DMS153 (cell line): ENCODE measurements at places on chromosomes 2 and 18.

GRCh38 chr2:127081826-127082633 lies 24.9 kb downstream of the BIN1 start:
- no peak for DNase-seq

- DNase-seq, result no peak
These were observed 4.9 kb upstream of the GPC1 start for GRCh38 chr2:240430595-240430994.

DNA sequence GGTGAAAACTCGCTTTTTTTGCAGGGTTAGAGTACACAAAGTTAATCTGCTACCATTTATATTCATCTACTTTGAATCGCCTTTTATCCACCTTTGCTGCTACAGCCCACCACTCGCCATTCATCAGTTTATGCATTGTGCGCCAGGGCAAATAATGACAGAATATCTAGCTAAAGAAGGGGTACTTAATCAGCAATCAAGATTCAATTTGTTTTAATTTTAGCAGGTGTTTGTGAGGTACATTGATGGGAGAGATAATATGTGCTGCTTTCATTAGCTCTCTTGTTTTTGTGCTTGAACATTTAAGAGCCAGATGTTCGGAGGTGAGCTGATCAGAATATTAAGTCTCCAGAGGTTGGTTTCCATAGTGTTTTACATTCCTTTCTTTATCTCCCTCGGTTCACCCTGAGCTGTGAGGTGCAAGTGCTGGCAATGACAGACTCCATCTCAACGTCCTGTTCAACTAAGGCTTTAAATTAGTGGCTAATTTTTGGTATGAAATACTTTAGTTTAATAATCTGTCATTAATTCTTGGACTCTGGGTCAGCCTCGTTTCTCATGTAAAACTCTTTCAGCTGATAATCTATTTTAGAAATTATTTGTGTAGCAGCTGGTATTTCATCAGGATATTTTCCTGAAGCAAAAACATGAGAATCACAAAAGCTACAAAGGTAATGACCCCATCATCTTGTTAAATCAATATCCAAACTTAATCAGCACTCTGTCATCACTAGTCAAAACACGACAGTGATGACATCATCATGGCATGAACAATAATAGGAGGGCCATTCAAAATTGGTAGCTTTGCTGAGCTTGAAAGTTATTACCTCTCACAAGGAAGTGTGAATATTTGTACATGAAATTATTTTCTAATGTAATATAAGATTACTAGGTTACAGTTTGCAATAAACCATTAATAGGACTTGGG lies 479.9 kb upstream of the FANCL start:
- no peak for DNase-seq

GRCh38 chr18:76364282-76365259 lies 130.5 kb downstream of the ZNF516 start:
- DNase-seq, result no peak

DNA sequence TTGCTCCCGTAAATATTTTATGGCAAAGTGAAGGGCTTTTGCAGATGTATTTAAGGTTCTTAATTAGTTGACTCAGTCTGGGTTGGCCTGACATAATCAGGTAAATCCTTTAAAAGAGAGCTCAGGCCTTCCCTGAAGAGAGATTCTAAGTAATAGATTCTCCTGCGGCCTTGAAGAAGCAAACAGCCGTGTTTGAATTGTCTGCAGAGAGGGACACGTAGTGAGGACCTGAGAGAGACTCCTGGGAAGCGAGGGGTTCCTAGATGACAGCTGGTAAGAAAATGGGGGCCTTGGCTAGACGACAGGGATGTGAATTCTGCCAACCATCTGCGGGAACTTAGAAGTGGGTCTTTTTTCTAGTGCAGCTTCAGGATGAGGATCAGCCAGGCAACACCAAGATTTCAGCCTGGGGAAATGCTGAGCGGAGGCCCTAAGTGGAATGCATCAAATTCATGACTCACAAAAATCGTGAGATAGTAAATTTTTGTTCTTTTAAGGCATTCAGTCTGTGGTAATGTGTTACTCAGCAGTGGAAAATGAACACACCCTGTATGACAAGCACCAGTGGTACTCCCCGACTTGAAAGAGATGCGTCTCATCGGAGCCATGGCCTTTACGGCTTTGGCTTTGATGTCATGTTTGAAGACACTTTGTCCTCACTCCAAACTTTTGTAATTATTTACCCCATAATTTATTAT lies 62.1 kb upstream of the SMIM21 start:
- DNase-seq, result no peak

DNA sequence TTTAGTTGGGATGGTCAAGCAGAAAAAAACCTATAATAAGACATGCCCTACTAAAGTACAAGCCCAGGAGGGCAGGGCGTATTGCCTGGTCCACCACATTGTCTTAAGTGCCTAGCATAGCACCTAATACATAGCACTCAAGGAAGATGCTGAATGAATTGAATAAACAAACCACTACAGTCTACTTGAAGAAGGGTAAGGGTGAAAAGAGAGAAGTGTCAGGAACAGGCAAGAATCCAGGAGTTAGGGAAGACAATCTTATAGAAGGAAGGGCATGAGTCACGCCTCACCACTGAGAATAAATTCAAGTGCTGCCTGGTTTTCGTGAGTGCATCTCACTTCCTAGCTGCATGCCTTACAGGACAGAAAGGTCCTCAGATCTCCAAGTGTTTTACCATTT lies 13.9 kb downstream of the SLC19A3 start:
- DNase-seq, result no peak

GRCh38 chr18:53749766-53750165 lies 474.7 kb downstream of the MBD2 start:
- no peak for DNase-seq

DNA sequence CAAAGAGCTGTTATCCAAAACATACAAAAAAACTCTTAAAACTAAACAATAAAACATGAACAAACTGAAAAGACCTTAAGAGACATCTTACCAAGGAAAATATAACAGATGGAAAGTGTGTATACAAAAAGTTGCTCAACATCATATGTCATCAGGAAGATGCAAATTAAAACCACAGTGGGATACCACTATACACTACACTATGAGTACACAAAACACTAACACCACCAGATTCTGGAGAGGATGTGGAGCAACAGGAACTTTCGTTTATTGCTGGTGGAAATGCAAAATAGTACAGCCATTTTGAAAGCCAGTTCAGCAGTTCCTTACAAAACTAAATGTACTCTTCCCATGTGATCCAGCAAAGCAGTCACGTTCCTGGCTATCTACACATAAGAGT lies 221.4 kb downstream of the CMPK2 start:
- DNase-seq, result no peak

GRCh38 chr18:5167831-5168230 lies 29.2 kb downstream of the AKAIN1 start:
- no peak for DNase-seq

- peak; percentile 44 for DNase-seq
These were observed 309.9 kb upstream of the RAB12 start for GRCh38 chr18:8299054-8299980.

DNA sequence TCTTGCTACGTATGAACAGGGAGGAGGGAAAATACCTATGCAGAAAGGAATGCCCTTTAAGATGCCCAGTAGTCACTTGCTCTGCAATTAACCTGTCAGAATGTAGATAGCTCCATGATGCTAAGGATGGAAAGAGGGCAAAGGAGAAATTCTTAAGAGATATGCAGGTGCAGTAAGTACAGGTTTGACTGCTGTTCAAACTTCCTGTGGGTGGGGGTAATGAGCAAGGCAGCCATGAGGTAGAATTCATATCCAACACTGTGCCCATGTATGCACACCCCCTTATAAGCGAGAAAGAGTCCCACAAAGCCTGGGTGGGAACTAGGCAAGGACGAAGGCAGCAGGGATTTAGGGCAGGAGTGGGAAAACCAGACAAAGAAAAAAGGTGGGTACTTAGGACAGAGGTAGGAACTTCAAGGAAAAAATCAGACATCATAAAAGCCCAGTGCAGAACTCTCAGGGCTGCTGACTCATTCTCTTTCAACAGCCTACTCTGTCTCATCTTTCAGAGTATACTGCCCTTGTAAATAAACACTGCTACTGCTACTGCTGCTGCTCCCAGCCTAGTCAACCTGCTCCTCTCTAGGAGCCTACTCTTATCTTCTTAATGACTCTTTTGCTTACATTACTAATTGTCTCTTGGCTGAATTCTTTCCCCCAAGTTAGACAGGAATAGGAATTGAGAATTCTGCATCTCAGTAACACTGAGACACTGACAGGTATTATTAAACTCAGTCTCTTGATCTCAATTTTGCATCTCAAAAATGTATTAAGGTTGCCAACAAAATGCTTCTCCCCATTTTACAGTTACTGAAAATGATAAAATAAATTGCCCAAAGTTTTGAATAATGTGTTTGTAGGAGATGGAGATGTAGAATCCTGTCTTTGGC lies 189.0 kb downstream of the PTH2R start:
- peak; percentile 87 for DNase-seq

- no peak for DNase-seq
These were observed 298.6 kb upstream of the FAM98A start for GRCh38 chr2:33897741-33898140.

- DNase-seq, result peak; percentile 75
These were observed 129.2 kb upstream of the MEIS1 start for GRCh38 chr2:66305718-66306117.

DNA sequence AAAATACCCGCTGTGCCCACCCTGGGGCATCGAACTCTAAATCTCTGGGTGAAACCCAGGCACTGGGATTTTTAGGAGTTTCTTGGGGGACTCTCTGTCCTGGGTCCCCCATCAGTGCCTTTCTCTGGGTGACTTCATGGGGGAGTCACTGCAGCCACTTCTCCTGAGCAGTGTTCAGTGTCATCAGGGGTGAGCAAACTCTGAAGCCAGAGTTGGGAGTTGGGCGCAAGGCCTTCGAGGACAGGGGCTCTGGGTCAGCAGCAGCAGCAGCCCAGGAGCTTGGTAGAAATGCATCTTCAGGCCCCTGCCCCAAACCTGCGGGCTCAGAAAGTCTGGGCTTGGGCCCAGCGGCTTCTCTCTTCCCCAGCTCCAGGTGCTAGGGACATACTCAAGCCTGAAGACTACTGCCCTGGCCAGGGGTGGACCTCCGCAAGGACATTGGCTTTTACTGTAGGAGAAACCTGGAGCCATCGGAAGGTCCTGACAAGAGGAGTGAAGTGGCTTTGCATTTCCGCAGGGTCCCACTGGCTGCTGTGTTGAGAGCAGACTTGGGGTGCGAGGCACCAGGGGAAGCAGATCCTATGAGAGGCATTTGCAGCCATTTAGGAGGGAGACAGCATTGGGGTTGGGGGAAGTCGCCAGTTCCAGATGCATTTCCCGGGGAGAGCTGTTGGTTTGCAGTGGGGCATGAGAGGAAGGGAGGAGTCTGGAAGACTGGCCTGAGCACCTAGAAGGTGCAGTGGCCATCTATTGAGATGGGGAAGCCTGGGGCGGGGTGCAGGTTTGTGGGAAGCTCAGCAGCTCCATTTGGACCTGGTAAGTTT lies 51.5 kb upstream of the FAHD2A start:
- no peak for DNase-seq

DNA sequence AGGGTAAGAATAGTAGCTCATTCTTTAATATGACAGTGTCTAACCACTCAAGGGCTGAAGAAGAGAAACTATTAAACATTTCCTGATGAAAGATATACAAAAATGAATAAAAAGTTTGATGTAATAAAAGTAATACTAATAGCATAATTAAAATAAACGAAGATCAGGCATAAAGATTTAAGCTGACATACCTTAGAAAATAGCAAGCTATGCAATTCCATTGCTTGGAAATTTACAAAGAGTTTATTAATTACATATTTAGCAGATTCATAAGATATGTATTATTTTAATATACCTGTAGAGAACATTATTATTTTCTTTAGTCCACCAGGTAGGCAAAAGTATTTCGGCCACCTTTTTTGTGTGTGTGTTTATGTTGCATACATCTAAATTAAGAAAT lies 229.4 kb downstream of the GCA start:
- no peak for DNase-seq

DNA sequence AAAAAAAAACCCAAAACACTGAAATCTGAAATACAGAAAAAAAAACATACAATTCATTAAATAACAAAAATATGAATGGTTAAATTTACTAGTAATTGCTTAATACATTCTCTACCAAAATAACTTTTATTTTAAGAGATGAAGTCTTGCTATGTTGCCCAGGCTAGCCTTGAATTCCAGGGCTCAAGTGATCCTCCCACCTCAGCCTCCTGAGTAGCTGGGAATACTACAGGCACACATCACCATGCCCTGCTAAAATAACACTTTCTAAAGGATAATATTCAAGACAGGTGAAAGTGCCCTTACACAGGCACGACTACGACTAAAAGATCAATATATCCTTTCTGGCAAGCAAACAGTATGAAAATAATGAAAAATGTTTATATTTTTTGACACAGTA lies 9.5 kb downstream of the USP34 start:
- no peak for DNase-seq

- no peak for DNase-seq
These were observed 33.3 kb downstream of the NTSR2 start for GRCh38 chr2:11636593-11637295.

GRCh38 chr2:233084488-233084887 lies 24.3 kb downstream of the INPP5D start:
- DNase-seq, result no peak

GRCh38 chr2:98759338-98759737 lies 28.4 kb upstream of the MGAT4A start:
- DNase-seq, result no peak

DNA sequence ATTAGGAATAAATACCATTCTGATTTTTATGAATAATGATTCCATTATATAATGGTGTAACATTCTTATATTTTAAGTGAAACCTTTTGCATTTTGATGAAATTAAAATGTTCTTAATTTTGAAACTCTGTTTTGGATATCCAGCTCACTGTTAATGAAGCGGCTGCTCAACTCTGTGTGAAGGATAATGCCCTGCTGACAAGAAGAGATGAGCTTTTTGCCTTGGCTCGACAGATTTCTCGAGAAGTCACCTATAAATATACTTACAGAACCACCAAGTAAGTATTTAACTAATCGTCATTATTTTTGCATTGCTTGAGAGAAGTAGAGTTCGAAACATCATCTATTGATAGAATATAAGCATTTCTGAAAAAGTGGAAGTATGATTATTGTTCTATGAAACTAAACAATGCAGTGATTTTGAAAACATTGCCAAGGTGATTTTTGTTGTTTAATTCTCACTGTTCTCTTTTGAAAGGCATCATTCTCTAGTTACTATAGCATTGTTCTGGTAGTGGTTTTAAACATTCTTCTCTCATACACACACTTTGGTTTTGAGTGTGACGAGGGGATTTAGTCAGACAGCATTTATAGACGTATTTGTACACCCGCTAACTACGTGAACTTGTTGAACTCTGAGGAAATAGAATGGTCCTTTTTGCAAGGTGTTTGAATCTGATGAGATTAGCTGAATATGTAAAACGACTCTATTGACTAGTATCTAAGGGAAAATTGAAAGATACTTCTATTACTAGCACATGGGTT lies 21.5 kb downstream of the NAB1 start:
- no peak for DNase-seq

DNA sequence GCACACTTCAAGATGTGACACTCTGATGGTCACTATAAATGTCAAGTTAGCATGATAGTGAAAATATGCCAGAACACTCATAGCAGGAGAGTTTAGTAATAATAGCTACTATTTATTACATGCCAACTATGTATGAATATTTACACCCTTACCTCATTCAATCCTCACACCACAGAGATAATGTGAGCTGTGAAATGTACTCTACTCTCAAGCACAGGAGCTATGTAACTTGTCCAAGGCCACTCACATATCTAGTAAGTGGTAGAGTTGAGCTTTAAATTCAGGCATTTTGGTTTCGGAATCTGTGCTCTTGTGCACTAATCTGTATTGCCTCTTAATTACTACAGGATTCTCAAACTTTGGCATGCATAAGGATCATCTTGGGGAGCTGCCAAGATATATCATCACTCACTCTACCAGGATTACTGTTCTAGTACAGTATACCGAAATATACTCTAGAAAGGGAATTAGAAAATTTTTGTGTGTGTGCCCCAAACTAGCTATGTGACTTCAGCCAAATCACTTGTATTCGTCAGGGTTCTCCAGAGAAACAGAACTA lies 154.3 kb downstream of the PLCL1 start:
- DNase-seq, result no peak
